ENCODE measurements at places on chromosomes 11 and 22.

DNA sequence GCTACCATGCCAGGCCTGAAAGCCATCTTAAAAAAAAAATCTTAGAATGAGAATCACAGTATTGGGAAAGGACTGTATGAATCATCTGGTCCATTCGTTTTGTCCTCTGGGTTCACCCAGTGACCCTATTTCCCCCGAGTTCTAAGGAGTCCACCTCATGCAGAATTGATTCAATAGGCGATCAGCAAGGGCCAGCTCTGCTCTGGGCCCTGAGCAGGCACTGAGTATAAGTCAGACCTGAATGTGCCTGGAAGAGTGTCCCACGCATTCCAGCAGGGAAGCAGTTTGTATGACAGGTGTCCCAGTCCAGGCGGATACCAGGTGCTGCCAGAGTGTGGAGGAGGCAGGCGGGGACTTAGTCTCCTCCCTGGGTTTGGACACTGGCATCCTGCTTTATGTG, 883 bp upstream of the HMOX1 start:
- DNase-seq = no peak

GRCh38 chr11:120040151-120040840, 97.6 kb downstream of the TRIM29 start:
- no peak for DNase-seq

DNA sequence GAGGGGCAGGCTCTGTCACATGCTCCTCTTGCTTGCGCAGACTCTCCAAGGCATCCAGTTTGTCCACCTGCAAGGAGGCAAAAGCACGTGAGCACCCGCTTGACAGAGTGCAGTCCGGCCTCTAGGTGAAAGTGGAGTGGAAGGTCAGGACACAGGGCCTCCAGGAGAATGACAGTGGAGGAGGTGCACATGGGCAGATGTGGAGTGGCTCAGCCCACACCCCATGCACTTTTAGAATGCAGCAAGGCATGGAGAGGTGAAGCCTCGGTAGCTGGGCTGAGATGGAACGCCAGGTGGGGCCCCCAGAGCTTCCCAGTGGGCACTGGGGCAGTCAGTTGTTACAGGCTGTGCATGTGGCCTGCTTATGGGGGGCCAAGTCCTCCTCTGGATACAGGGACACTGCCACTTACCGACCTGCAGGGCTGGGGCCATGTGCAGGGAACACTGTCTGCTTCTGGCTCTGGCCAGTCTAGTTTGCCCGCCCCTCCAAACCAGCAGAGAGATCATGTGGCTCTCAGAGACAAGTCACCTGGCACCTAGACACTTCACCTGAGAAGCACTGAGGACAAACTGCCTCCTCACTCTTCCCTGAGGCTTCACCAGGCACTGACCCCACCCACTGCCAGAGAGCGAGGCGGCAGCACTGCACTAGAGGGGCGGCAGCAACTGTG, 2.3 kb upstream of the SLC25A1 start:
- no peak for DNase-seq

DNA sequence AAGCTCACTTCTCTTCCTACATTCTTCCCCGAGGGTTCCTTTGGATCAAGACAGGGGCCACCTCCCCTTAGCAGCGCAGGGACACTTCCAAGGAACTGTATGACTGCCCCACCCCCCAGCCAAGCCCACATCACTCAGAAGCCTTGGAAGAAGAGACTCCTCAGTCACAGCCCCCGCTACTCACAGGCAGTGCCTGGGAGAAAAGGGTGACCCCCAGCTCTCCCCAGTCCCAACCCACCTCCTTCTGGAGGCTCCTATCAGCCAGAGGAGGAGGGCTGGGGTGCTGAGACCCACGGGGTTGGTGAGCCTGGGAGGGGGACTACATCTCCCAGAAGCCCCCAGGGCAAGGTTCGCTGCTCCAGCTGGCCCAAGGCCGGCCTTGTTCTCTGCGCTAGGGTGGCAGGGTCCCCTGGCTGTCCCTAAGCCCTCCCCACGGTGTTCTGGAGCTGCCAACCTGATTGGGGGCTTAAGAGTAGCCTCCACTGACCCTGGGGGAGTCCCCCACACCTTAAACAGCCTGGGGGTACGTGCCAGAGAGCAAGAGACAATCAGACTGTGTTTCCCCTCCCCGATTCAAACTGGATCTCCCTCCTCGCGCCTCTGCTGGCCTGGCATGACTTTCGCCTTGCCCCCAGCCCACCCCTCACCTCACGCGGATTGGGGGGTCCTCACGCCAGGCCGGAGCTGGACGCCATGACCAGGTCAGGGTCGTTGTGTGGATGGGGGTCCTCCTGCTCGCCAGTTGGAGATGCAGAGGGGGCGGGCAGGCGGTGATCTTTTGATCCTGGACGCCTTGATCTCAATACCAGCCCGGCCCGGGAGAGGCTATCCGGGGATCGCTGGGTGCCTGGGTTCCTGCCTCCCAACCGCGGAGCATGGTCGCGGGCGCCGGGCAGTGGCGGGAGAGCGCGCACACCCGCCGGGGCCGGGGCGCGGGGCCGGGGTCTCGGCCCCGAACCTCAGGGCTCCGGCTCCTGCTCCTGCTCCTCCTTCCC, 838 bp downstream of the BCL9L start:
- peak; percentile 64 for DNase-seq

DNA sequence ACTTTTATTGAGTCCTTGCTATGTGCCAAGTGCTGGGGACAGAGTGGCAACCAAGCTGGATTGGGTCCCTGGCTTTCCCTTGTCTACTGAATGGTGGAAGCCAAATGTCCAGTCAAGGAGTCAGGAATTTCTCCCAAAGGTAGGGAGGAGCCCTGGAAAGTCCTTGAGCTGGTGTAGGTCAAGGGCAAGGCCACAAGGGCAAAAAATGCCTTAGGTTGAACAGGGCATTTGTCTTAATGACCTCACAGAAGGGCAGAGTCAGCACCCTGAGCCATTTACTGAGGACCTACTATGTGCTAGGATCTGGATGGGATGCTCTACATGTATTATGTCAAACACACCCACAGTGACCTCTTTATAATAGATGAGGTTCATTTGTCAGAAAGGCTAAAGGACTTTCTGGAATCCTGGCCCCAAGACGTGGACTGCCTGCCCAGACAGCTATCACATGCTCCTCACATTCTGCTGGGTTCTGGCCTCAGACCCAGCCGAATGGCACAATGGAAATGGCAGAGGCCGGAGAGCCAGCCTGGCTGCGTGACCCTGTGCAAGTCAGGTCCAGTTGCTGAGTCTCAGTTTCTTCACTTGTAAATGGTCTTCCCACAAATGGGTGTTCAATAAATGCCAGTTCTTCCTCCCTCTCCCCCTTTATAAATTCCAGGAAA, 17.7 kb downstream of the MOGAT2 start:
- no peak for DNase-seq

- no peak for DNase-seq
These were observed 37.8 kb upstream of the TH start for GRCh38 chr11:2209370-2209801.

- DNase-seq = no peak
These were observed 15.7 kb downstream of the FDX1 start for GRCh38 chr11:110445437-110445836.

DNA sequence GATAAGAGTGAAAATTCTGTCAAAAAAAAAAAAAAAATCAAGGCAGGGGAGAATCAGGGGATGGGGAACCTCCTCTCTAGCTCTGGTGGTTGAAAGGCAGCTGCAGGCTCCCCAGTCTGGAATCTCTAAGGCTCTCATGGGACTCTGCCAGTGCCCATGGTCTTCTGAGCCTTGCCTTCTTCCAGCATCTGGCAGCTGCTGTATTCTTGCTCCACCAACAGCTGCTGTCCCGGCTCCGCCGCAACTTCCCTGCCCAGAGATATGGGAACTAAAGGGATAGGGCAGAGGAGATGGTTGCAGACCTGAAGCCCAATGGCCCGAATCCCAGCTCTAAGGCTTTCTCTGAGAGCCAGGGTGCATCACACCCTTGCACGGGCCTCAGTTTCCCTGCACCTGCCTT, 49.5 kb upstream of the PHF21B start:
- DNase-seq = no peak

DNA sequence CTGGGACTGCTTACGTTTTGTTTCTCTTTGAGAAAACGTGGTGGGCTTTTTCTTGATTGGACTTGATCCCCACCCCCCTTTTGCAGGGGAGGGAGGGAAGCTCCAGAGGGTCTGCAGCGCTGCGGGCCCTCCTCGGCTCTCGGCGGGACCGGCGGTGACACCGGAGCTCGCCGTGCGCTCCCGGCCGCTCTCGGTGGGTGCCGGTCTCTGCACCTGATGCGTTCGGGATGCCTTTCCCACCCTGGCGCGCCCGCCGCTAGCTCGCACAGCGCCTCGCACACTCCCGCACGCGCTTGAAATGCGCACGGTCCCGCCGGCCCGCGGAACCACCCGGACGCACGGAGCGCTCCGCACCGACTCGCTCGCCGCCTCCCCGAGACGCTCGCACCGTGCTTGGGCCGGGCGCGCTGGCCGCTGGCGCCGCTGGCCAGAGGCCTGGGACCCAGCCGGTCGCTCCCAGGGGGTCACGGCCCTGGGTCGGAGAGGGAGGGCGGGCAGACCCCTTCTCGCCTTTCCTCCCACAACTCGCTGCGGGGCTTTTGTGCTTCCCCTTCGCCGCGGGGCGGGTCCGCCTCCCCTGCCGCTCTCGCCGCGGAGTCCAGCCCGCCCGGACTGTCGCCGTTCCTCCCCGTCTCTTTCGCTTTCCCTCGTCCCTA, 1.0 kb downstream of the ZBTB16 start:
- peak; percentile 57 for DNase-seq

GRCh38 chr22:37330200-37331033, 48.1 kb downstream of the CYTH4 start:
- peak; percentile 67 for DNase-seq

DNA sequence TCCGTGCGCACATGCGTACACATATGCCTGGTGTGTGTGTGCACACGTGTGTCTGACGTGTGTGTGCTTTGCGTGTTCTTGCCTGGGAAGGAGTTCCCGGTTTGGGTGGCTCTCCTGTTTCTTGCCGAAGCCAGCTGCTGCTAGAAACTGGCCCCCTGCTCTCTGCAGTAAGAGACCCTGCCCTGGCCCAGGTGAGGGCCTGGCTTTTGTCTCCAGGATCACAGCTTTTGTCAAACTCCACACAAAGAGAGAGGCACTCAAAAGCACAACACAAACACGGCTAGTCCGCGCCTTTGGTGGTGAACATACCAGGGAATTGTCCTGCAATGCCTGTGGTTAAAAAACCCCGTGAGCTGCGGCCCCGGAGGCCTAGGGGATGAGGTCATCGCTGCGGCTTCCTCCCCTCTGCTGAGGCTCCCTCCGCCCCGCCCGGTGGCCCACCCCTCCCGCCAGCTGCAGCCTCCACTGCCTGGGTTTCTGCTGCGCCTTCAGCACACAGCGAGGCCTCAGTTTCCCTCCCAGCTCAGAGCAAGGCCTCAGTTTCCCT, 88.9 kb downstream of the KCNQ1 start:
- DNase-seq = peak; percentile 43

DNA sequence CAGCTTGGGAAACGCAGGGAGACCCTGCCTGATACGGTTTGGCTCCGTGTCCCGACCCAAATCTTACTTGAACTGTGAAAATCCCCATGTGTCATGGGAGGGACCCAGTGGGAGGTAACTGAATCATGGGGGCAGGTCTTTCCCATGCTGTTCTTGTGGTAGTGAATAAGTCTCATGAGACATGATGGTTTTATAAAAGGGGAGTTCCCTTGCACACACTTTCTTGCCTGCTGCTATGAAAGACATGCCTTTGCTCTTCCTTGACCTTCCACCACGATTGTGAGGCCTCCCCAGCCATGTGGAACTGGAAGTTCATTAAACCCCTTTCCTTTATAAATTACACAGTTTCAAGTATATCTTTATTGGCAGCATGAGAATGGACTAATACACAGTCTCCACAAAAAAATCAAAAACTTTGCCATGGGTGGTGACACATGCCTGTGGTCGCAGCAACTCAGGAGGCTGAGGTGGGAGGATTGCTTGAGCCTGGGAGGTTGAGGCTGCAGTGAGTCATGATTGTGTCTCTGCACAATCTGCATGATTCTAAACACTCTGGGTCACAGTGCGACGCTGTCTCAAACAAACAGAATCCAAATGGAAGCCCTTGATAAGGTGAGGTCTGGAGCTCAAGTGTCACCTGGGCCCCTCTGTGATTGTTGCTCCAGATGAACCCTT, 34.9 kb downstream of the SYN3 start:
- no peak for DNase-seq

GRCh38 chr22:30079952-30080533, at the start of gene HORMAD2:
HORMAD2 (plus strand) TSS chr22:30080464; CDS start chr22:30093953, 13,489 bp downstream.
- DNase-seq = peak; percentile 16

- DNase-seq = no peak
These were observed 491.5 kb upstream of the LUZP2 start for GRCh38 chr11:24005202-24005876.

DNA sequence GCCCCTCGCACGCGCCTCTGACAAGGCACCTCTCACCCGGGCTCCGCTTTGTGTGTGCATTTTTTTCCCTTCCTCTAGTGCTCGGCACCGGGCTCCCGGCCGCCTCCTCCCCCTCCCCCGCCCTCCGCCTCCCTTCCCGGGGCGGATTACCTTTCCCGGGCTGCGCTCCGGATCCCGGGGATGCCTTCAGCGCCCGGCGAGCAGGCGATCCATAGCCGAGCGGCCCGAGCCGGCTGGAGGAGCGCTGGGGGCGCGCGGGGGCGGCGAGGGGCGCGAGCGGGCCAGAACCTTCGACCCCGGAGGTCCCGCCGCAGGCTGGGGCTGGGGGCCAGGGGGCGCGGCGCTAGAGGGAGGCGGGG, 282 bp downstream of the MPPED2 start:
- no peak for DNase-seq

DNA sequence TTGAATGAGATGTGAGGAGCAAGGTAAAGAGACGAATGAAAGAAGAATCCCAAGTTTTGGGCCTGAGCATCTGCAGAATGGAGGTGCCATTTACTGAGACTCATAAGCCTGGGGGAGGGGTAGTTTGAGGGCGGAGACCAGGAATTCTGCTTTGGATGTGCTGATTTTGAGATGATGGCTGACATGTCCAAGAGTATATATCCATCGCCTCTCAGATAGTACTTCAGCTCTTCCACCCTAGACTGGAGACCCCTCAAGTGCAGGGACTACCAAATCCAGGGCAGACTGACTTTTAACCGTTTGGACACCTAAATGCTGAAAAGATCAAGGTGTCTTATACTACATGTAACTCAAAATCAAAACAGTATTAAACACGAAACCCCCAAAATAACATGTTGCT, 1.3 kb upstream of the SDF2L1 start:
- DNase-seq = no peak

DNA sequence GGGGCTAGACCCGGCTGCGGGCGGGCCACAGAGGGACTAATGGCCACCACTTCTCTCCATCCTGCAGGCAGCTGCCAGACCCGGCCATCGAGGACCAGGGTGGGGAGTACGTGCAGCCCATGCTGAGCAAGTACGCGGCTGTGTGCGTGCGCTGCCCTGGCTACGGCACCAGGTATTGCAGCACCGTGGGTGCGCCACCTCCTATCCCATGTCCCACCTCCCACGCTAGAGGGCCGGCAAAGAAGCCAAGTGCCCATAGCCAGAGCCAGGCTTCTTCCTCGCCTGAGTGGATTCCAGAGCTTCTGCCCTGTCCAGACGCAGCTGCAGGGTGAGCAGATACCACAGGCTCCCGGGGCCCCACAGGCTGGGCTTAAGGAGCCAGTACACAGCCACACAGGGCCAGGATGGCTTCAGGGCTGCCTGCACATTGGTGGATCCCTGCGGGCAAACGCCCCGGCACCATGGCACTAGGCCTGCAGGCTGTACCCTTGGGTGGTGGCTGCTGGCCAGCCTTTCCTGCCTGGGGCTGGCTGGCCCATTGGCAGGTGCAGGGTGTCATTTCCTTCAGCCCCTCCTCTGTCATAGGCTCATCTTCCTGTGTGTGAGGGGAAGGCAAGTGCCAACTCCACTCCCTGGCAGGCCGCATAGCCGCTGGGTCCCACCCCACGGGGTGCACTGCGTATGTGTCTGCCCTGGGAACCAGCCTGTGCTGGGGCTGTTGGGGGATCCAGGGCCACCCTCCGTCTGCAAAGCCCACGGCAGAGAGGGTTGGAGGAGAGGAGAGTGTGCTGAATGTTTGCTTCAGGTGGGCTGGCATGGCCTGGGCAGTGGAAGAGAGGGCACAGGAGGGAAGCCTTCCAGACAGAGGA, 16.5 kb upstream of the DGCR8 start:
- peak; percentile 13 for DNase-seq
